ENCODE measurements at places on chromosomes 4 and X. TPM values are rescaled to one million over a fixed set of nuclear protein-coding genes. Genes with fewer than 3 reads are reported as not detected.

The STATH gene
- not detected for total RNA-seq

The FMR1NB gene
- not detected for total RNA-seq

The RCHY1 gene
- total RNA-seq, result 31.3 TPM

The DMRTC1B gene
- total RNA-seq, result not detected

The S100P gene
- 10.0 TPM for total RNA-seq

The VGLL1 gene
- not detected for total RNA-seq

The DMRTC1 gene
- not detected for total RNA-seq

The ENPP6 gene
- not detected for total RNA-seq

The EDNRA gene
- total RNA-seq, result not detected

The PDGFC gene
- not detected for total RNA-seq

The ABCG2 gene
- total RNA-seq, result 0.55 TPM

The MMRN1 gene
- total RNA-seq, result 0.10 TPM

The EMD gene
- 62.7 TPM for total RNA-seq

The TMEM31 gene
- not detected for total RNA-seq

The NSG1 gene
- total RNA-seq, result 2.1 TPM
